ENCODE measurements at places on chromosomes 6 and 20. TPM values are rescaled to one million over a fixed set of nuclear protein-coding genes. Genes with fewer than 3 reads are reported as not detected.

DNA sequence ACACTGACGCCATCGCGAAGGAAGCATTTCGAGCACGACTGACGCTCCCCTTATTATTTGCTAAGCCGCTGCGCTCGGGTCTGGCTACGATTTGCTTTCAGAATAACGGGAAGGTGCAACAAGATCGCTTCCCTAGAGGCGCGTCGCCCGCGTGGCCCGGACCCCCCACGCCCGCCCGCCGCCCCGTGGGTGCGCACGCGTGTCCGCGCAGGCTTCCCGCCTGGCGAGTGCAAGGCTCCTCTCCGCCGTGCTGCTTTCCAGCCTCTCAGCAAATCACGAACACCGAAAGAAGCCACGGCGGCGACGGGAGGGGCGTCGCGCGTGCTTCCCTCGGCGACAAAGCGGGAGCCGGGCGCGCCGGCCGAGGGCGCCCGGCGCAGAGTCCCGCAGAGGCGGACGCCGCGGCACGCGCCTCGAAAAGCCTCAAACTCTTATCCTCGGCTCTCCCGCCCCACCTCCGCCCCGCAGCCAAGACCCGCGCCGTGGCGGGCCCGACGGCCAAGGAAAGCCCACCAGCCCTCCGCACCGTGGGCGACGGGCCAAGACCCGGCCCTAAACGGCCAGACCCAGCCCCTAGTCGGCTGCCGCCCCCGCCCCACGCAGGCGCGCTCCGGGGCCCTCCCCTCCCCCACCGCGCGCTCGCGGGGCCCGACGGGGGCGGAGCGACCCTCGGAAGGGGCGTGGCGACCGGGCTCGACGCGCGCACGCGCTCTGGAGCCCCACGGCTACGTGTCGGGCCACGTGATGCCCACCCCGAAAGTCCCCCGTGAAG is 987 bp upstream of the QKI start:
- H3K4me3 ChIP-seq: peak overlapping the region; percentile 70
- DNase-seq: peak; percentile 89
- peaks cover 5% of the 10 kb centered on the region for H3K4me1 ChIP-seq

DNA sequence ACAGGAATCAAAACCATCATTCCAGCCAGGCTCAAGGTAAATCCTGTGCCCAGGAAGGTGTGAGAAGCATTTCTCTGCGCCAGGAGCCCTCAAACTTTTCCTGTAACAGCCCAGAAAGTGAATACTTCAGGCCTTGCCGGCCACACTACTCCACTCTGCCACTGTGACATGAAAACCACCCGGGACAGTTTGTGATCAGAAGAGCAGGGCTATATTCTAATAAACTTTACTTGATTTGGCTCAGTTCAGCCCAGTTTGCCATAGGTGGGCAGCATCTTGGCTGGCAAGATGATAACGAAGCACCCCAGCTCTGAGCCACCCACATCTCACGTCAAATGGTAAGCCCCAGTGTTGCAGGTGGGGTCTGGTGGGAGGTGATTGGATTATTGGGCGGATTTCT is 249.4 kb downstream of the DLL1 start:
- H3K36me3 ChIP-seq: no peaks in the 10 kb centered on the region
- H3K4me3 ChIP-seq: no peak overlapping the region
- H3K27me3 ChIP-seq: no peaks in the 10 kb centered on the region
- no peaks in the 10 kb centered on the region for H3K4me1 ChIP-seq
- H3K27ac ChIP-seq: no peak overlapping the region

DNA sequence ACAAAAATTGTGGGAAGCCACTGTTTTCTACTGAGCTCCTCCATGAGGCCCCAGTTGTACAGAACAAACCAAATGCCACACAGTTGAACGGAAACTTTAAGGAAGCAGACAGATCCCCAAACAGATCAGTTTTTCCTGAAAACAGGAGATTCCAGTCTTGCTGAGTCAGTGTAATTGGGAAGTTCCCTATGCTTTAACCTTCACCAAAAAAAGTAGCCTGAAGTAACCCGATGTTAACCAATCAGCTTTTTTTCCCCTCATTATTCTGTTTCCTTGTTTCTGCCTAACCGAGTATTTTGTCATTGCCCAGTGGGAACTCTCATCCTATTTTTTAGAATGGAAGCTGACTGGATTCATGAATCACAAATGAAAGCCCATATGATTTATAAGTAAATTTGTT is 36.7 kb downstream of the MARCKS start:
- DNase-seq: no peak
- H3K36me3 ChIP-seq: no peaks in the 10 kb centered on the region
- H3K27ac ChIP-seq: no peak overlapping the region
- no peaks in the 10 kb centered on the region for H3K27me3 ChIP-seq

GRCh38 chr6:133889557-133890403 is 867 bp downstream of the TCF21 start:
- H3K27me3 ChIP-seq: peaks cover 47% of the 10 kb centered on the region
- DNase-seq: no peak
- no peak overlapping the region for H3K27ac ChIP-seq
- H3K4me1 ChIP-seq: peaks cover 3% of the 10 kb centered on the region

DNA sequence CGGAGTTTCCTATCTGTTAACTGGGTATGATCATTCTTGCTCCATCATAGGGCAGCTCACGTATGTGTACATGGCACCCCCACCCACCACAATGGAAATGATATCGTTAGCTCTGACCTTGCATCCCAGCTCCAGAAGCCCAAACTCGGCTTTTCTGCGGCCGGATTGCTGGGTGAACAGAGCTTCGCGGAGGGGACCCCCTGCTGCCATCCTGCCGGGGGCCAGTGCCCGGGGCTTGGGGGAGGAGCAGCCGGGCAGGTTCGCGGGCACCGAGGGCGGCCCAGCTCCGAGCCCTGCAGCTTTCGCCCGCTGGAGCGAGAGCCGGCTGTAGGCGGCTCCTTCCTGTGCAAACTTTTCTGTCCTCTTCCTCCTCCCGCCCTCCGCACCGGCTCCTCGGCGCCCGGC is 24.9 kb upstream of the FUCA2 start:
- no peaks in the 10 kb centered on the region for H3K36me3 ChIP-seq
- peak; percentile 28 for DNase-seq
- peak overlapping the region; percentile 55 for H3K4me3 ChIP-seq
- peaks cover 4% of the 10 kb centered on the region for H3K4me1 ChIP-seq

DNA sequence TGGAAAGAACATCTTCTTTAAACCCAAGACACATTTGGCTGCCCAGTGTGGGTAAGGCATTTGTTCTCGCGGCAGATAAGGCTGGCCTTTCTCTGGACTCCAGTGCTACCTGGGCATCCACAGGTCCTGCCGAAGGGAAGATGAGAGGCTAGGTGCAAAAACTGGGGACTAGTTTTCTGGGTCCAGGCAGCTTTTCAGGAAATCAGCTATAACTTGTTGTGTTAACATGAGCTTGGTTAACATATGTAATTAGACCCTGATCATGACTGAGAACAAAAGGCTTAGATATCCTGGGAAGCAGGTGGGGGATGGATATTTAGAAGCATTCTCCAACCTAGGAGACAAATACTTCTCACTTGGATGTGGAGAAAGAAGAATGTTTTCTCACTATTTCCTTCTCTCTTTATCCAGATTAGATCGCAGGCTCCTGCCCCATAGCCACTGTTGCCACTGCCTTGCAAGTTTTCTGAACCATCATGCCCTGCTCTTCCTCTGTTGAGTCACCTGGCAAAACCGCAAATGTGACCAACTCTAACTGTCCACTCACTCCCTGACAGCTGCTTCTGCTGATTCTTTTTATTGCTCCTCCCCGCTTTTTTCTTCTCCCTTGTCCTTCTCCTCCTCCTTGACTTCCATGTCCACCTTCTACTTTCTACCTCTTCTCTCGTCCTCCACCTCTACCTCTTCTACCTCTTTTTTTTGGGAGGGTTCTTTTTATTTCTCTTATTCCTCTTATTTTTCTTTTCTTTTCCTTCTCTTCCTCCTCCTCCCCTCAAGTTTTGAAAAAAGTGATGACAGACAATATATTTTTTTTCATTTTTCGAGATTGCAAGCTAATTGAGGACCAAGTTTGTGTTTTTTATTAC is 258.1 kb downstream of the UTRN start:
- H3K4me3 ChIP-seq: no peak overlapping the region
- no peaks in the 10 kb centered on the region for H3K27me3 ChIP-seq
- no peak for DNase-seq
- peaks cover 69% of the 10 kb centered on the region for H3K36me3 ChIP-seq
- H3K27ac ChIP-seq: no peak overlapping the region

- no peaks in the 10 kb centered on the region for H3K36me3 ChIP-seq
- DNase-seq: no peak
- H3K27me3 ChIP-seq: no peaks in the 10 kb centered on the region
- peaks cover 25% of the 10 kb centered on the region for H3K4me1 ChIP-seq
- no peak overlapping the region for H3K27ac ChIP-seq
- no peak overlapping the region for H3K4me3 ChIP-seq
Observed at GRCh38 chr6:127954082-127954481, 53.2 kb upstream of the THEMIS start.

- peaks cover 18% of the 10 kb centered on the region for H3K36me3 ChIP-seq
- peak overlapping the region; percentile 83 for H3K27ac ChIP-seq
- H3K4me1 ChIP-seq: peaks cover 39% of the 10 kb centered on the region
- no peak overlapping the region for H3K4me3 ChIP-seq
- no peak for DNase-seq
- no peaks in the 10 kb centered on the region for H3K27me3 ChIP-seq
Observed at GRCh38 chr20:34540596-34541263, 17.8 kb upstream of the MAP1LC3A start.

- peaks cover 28% of the 10 kb centered on the region for H3K4me1 ChIP-seq
- H3K36me3 ChIP-seq: no peaks in the 10 kb centered on the region
- no peak overlapping the region for H3K4me3 ChIP-seq
- no peak overlapping the region for H3K27ac ChIP-seq
- peaks cover 71% of the 10 kb centered on the region for H3K27me3 ChIP-seq
- no peak for DNase-seq
Observed at GRCh38 chr20:63454731-63455567, 17.5 kb downstream of the KCNQ2 start.

DNA sequence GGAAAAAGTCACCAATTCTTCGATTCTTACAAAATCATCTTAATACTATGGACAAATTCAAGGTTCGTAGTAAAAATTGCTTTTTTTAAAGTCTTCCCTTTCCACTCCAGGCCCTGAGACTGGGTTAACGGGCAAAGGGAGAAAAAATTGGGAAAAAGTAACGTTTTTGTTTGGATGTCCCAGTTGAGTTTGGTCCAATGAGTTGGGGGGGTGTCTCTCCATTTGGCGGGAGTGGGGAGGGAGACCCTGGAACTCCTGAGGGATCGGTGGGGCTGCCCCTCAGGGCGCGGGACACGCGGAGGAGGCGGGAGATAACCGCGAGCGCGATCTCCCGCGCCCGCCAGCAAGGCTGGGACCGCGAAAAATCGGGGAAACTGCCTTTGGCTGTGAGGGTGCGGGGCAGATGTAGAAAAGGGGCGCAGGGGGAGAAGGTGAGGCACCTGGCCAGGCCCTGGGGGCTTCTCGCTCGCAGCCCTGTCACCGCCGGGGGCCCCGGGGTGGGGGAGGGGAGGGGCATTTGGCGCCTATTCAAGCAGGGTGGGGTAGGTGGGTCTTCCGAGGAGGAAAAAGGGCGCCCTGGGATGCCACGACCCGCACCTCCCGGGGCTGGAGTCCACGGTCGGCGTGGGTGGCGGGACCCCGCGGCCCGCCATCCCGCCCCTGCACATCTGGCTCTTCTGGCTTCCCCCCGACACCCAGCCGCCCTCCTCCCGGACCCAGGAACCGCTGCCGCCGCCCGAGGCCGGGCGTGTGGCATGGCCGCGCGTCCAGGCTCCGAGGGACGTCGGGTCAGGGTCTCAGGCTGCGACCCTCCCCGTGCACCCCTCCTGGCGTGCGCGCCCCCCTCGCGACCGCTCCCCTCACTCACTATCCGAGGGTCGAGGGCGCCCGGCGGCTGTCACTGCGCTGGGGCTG is 595 bp downstream of the FBXO5 start:
- H3K4me1 ChIP-seq: peaks cover 17% of the 10 kb centered on the region
- no peak for DNase-seq
- H3K36me3 ChIP-seq: peaks cover 3% of the 10 kb centered on the region
- H3K27ac ChIP-seq: no peak overlapping the region

- H3K27me3 ChIP-seq: no peaks in the 10 kb centered on the region
- no peak overlapping the region for H3K27ac ChIP-seq
- DNase-seq: peak; percentile 74
- H3K4me1 ChIP-seq: peaks cover 2% of the 10 kb centered on the region
Observed at GRCh38 chr6:31068669-31069340, 43.6 kb downstream of the C6orf15 start.

Gene CD40
- 5.9 TPM for total RNA-seq

Gene FKBP1C
- 0.55 TPM for total RNA-seq

Gene ERGIC3
- 166 TPM for total RNA-seq
